Aorta (tissue), 5 donors: ENCODE measurements at places on chromosomes 7 and 10. TPM values are rescaled to one million over a fixed set of nuclear protein-coding genes. Genes with fewer than 3 reads are reported as not detected.

The TMEM72 gene
- total RNA-seq = not detected

The OR2F2 gene
- not detected for total RNA-seq

The SH3PXD2A gene
- 55.9 TPM for total RNA-seq

The TRA2A gene
- 74.9 TPM for total RNA-seq

The TAF3 gene
- 11.4 TPM for total RNA-seq

The TACR2 gene
- total RNA-seq = 0.49 TPM

GRCh38 chr7:143906151-143906550 lies 4.2 kb upstream of the TCAF1 start:
- no peaks in the 10 kb centered on the region for H3K4me1 ChIP-seq
- no peaks in the 10 kb centered on the region for H3K36me3 ChIP-seq
- no peak overlapping the region for H3K27ac ChIP-seq
- no peaks in the 10 kb centered on the region for H3K27me3 ChIP-seq

GRCh38 chr10:119316729-119317097 lies 109.3 kb downstream of the GRK5 start:
- peak overlapping the region; percentile 92 for H3K27ac ChIP-seq
- H3K4me3 ChIP-seq = no peak overlapping the region
- no peak for DNase-seq
- H3K4me1 ChIP-seq = peaks cover 5% of the 10 kb centered on the region
- no peaks in the 10 kb centered on the region for H3K36me3 ChIP-seq

- no peaks in the 10 kb centered on the region for H3K36me3 ChIP-seq
- no peak overlapping the region for H3K4me3 ChIP-seq
- no peak overlapping the region for H3K27ac ChIP-seq
- H3K4me1 ChIP-seq = no peaks in the 10 kb centered on the region
Observed at GRCh38 chr7:104938741-104939390, 75.1 kb upstream of the KMT2E start.

DNA sequence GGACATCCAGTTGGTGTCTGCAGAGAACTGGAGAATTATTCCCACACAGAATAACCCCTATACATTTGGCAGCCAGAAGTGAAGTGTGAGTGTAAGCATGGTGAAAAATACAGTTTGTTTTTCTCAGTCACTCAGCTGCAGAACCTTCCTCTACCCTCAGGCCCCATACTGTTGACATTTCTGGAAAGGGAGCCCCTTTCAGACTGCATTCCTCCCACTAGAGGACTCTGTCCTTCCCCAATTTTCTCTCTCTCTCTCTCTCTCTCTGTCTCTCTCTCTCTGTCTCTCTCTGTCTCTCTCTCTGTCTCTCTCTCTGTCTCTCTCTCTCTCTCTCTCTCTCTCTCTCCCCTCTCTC lies 86.8 kb upstream of the STEAP1B start:
- H3K27me3 ChIP-seq = no peaks in the 10 kb centered on the region
- no peaks in the 10 kb centered on the region for H3K36me3 ChIP-seq
- no peak overlapping the region for H3K4me3 ChIP-seq
- no peak overlapping the region for H3K27ac ChIP-seq
- no peak for DNase-seq

DNA sequence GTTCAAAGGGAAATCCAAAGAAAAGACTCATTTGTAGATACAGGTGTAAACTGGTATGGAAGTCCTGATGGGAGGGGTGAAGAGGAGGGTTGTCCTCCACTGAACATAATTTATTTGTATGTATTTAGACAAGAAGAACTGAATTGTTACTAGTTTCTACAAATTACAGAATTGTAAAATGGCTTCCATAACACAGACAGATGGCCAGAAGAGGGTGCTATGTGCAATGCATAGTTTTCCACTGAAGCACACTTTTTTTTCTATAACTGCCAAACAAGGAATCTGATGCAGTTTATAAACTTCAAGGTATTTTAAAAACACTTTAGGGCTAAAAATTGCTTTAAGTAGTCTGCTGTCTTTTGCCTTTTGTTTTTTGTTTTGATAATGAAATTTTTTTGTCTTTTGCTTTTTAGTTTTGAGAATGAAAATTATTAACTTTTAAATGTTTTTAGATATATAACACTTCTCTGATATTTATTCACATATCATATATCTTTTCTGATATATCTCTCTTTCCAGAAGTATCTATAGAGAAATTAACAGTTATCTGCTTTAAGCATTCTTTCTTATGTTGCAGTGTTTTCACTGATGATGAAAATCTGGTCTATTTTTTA lies 58.5 kb downstream of the PHYHIPL start:
- no peaks in the 10 kb centered on the region for H3K36me3 ChIP-seq
- H3K27me3 ChIP-seq = no peaks in the 10 kb centered on the region
- H3K4me1 ChIP-seq = no peaks in the 10 kb centered on the region
- no peak for DNase-seq
- no peak overlapping the region for H3K27ac ChIP-seq

GRCh38 chr7:71442492-71443190 lies 310.7 kb downstream of the GALNT17 start:
- H3K27ac ChIP-seq = no peak overlapping the region
- no peak for DNase-seq
- no peaks in the 10 kb centered on the region for H3K4me1 ChIP-seq
- H3K4me3 ChIP-seq = no peak overlapping the region

GRCh38 chr10:11429439-11430052 lies 181.9 kb downstream of the USP6NL start:
- H3K4me1 ChIP-seq = no peaks in the 10 kb centered on the region
- no peaks in the 10 kb centered on the region for H3K27me3 ChIP-seq
- H3K36me3 ChIP-seq = no peaks in the 10 kb centered on the region
- no peak for DNase-seq
- H3K27ac ChIP-seq = no peak overlapping the region

DNA sequence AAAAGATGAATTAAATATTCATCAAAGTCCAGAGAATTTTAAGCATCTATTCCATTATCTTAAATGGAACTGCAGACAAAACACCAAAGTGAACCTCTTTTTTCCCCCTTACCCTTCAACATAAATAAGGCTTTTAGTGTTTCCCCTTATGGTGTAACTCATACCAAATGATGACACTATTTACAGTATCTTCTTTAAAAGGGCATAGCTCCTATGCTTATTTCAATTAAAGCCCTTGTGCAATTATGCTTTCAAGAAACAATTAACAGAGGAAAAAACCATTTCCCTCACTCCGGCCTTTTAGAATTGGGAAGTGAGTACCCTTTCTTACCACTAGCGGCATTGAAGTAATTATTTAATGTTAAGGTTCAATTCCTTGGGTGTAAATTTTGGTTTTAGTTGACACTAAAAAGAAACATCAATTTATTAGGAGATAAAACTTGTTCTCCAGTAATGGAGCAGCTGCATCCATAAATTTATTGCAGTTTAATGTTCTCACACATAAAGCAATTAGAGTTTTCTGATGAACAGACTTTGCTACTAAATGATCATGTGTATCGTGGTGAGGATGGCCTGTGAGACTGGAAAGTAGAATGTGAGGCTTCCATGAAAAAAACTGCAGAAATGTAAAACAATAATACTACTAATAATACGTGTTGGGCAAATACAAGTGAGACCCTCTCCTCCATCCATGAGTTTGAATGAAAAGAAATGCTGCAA lies 661.3 kb downstream of the PARD3 start:
- DNase-seq = no peak
- no peaks in the 10 kb centered on the region for H3K27me3 ChIP-seq
- no peak overlapping the region for H3K27ac ChIP-seq
- H3K36me3 ChIP-seq = no peaks in the 10 kb centered on the region
- no peaks in the 10 kb centered on the region for H3K4me1 ChIP-seq
- no peak overlapping the region for H3K4me3 ChIP-seq

GRCh38 chr10:103080891-103081581 lies 112.0 kb downstream of the NT5C2 start:
- no peaks in the 10 kb centered on the region for H3K36me3 ChIP-seq
- no peak overlapping the region for H3K4me3 ChIP-seq
- H3K27me3 ChIP-seq = no peaks in the 10 kb centered on the region
- no peak overlapping the region for H3K27ac ChIP-seq

GRCh38 chr7:44051611-44052220 lies 7.2 kb downstream of the DBNL start:
- H3K27ac ChIP-seq = no peak overlapping the region
- H3K27me3 ChIP-seq = no peaks in the 10 kb centered on the region
- peaks cover 4% of the 10 kb centered on the region for H3K36me3 ChIP-seq
- no peaks in the 10 kb centered on the region for H3K4me1 ChIP-seq
